ENCODE measurements at places on chromosomes 6 and 20. TPM values are rescaled to one million over a fixed set of nuclear protein-coding genes. Genes with fewer than 3 reads are reported as not detected.

Gene ENPP3
- total RNA-seq: not detected

Gene MUC22
- not detected for total RNA-seq

Gene SOX18
- total RNA-seq: not detected

Gene ADGRF5
- total RNA-seq: under 0.01 TPM

Gene MICB
- 6.5 TPM for total RNA-seq

Gene RSPH3
- total RNA-seq: 6.5 TPM

Gene SLC22A16
- total RNA-seq: not detected

Gene GJA1
- total RNA-seq: 323 TPM

Gene NOL7
- 51.7 TPM for total RNA-seq

Gene FUT9
- total RNA-seq: not detected

Gene POU5F1
- 0.51 TPM for total RNA-seq

Gene RNF5
- total RNA-seq: 14.9 TPM

Gene RNF182
- total RNA-seq: 0.30 TPM

Gene RIPPLY2
- total RNA-seq: not detected

Gene ZC3H12D
- total RNA-seq: 0.30 TPM

Gene F13A1
- not detected for total RNA-seq

Gene KCNQ2
- total RNA-seq: not detected

Gene HEY2
- total RNA-seq: 0.05 TPM

Gene SLC12A5
- 0.30 TPM for total RNA-seq

Gene BTBD3
- 14.8 TPM for total RNA-seq
